Gastroesophageal sphincter (tissue), 4 donors: ENCODE measurements at places on chromosomes 6 and 20. TPM values are rescaled to one million over a fixed set of nuclear protein-coding genes. Genes with fewer than 3 reads are reported as not detected.
A peak's percentile ranks its signal among the peaks of the same experiment; 100 is the strongest.

GRCh38 chr6:14972379-14973067 is 273.3 kb upstream of the JARID2 start:
- no peak for ATAC-seq

GRCh38 chr6:167661552-167662044 is 165.1 kb upstream of the AFDN start:
- peak; percentile 37 for ATAC-seq

The DPPA5 gene
- not detected for total RNA-seq

The WASF1 gene
- 27.7 TPM for total RNA-seq
